ENCODE measurements at places on chromosomes 3 and 15.

GRCh38 chr3:170085396-170085795 lies 47.6 kb downstream of the GPR160 start:
- DNase-seq = no peak

- no peak for DNase-seq
Measured at GRCh38 chr3:182794455-182795388, 1.4 kb downstream of the ATP11B start.

DNA sequence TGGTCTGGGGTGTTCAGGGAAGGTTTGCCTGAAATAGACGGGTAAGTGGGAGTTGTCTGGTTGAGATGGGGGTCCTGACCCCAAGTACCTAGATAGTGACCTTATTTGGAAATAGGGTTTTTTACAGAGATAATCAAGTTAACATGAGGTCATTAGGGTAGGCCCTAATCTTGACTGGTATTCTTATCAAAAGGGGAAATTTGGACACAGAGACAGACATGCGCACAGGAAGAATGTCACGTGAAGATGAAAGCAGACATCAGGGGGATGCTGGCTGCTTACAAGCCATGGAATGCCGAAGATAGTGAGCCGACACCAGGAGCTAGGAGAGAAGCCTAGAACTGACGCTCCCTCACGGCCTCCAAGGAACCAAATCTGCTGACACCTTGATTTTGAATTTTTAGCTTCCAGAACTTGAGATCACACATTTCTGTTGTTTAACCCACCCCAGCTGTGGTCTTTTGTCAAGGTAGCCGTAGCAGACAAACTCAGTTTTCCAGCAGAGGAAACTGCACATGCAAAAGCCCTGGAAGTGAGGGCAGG lies 17.1 kb downstream of the BHLHE40 start:
- DNase-seq = no peak

DNA sequence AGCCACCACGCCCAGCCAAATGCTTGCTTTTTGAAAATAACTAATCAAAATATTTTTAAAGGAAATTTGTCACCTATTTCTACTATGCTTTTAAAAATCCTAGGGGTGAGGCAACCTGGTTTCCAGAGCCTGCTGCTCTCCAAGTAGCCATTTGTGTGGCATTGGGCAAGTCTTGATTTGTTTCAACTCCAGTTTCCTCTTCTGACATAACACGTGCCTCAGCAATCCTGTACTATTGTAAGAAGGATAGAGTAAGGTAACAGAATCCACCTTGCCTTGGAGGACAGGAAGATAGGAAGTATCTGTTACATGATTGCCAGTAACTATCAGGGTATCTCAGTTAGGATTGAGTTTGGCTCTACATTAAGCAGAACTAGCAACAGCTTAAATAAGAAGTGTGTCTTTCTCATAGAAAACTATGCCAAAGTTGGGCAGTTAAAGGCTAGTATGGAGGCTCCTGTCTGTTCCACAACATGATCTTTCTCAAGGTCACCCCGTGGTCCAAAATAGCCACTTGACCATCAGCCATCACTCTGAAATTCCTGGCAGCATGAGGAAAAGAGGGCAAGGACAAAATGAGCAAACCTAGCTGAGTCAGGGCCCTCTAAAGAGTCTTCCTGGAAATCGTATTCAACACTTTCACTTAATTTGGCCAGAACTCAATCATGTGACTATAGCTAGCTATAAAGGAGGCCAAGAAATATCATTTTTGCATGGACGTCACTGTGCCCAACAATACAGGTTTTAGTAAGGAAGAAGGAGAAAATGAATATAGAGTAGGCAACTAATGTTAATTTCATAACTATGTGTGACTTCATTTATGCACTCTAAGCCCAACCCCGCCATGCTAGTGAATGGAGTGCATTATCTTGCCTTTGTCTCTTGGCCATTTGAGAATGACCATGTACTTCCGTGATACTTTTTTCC lies 66.1 kb downstream of the HMG20A start:
- no peak for DNase-seq

DNA sequence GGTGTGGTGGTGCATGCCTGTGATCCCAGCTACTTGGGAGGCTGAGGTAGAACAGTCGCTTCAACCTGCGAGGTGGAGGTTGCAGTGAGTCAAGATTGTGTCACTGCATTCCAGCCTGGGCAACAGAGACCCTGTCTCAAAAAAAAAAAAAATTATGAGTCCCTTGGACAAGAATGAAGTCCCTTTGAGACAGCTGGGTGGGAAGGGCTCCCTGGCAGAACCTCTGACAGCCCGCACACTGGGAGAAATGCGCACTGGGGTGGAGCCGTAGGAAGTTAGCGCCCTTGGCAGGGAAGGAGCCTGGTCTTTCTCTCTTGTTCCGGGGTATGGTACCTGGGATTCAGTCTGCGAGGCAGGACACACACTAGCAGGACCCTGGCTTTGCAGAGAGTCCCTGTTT lies 51.4 kb downstream of the SLC30A4 start:
- DNase-seq = no peak

DNA sequence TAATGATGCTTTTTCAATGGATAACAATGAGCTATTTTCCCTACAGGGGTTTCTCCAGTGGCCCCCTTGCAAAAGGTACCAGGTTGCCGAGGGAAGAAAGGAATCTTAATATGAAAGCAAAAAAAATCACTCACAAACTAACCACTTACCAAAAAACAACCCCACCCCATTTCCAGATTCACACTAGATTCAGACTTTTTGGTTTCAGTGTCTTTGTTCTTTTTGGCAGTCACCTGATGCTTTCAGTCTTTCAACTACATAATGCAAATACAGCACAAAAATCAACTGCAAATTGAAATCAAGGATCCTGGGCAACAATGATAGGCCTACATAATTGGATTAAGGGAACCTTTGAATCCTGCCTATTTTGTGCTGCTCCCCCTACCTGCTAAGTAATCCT lies 71.1 kb upstream of the RAP2B start:
- no peak for DNase-seq

- DNase-seq = no peak
Measured at GRCh38 chr3:55701997-55702396, 214.9 kb upstream of the WNT5A start.

DNA sequence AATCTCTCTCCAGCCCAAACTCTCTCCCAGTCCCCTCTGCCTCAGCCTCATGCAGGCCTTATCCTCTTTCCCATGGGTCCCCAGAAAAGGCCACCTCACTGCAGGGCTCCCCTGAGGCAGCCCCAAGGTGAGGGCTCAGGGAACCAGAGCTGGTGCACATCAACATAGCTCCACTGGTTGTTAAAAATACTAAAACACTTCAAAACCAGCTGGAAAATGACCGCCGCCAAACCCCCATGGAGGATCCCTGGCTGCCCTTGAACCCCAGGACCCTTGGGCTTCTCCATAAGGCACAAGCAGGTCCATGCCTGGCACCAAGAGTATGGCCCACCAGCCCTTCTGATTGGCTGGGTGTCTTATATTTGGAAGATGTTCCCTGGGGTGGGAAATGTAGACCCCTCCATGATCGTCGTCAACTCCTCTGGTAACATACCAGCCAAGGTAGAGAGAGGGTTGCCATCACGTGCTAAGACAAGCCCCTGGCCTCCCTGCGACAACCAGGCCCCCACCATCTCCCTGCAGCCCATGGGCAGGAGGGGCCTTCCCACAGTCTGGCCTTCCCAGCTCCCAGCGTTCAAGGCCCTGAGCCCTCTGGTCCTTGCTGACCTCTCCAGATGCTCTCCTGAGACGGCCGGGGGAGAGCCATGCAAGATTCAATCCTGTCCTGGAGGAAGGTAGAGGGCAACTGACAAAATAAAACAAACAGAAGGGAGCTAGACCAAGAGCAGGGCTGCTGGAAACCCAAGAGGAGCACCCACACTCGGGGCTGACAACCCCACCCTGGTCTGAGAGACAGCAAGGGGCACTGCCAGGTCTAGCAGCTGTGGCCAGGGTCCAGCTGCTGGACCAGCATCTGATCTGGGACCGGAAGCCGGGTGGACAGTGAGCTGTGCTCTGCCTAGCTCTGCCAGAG lies 132.1 kb upstream of the PRR20G start:
- DNase-seq = no peak

- no peak for DNase-seq
Measured at GRCh38 chr3:81868597-81868996, 107.2 kb upstream of the GBE1 start.

- DNase-seq = no peak
Measured at GRCh38 chr15:69096626-69097025, 63.8 kb upstream of the GLCE start.

- no peak for DNase-seq
Measured at GRCh38 chr3:81788044-81788443, 26.6 kb upstream of the GBE1 start.

DNA sequence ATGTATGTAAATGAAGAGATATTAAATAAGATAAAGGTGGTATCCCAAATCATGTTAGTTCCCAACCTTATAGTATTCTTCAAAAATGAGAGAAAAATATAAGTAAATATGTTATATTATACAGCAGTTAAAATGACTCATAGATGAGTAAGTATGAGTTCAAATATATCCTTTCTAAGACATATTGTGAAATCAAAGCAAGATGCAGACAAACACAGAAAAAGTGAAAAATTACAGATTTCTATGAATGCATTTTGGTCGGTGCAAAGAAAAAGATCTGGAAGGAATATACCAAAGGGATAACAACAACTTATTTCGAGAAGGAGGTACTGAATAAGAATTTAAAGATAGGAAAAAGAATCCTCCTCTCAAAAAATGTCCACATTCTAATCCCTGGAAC lies 181.2 kb upstream of the TTC14 start:
- DNase-seq = no peak

GRCh38 chr3:166663194-166663593 lies 716.9 kb downstream of the ZBBX start:
- no peak for DNase-seq

GRCh38 chr15:58977887-58978286 lies 9.6 kb upstream of the RNF111 start:
- DNase-seq = no peak

DNA sequence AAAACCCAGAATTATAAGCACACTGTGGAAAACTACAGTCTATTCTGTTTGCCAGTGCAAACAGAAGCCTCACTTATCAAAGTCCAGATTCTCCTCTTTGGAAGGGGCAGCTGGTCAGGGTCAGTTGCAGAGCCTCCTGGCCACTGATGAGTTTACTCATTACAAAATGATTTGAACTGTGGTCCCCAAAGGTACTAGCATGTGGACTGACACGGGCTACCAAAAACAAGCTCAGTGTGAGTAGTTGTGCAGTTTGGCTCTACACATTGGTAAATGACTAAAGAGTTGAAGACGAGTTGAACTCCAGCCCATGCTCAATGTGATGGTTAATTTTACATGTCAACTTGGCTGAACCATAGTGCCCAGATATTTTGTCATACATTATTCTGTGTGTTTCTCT lies 221.5 kb downstream of the ZIC4 start:
- no peak for DNase-seq

- DNase-seq = no peak
Measured at GRCh38 chr3:55327131-55327920, 159.8 kb downstream of the WNT5A start.

GRCh38 chr3:8969241-8969640 lies 6.0 kb upstream of the RAD18 start:
- DNase-seq = no peak

- DNase-seq = no peak
Measured at GRCh38 chr15:50830477-50831354, 65.2 kb upstream of the SPPL2A start.

DNA sequence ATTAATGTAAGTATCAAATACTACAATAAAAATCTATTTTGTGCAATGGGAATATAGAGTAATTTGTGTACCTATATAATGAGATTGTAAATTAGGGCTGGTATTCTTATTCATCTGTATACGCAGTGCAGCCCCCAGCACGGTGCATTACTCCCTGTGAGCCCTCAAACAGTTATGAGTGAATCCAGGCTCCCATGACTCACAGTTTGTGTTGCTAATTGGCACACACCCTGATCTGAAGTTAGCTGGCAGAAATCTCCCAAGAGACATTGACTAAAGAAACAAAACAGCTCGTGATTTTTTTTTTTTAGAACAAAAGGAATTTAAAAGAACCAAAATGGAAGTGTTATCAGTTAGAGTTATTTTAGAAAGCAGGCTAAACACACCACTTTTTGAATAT lies 15.7 kb downstream of the GK5 start:
- DNase-seq = no peak

GRCh38 chr3:69012100-69012799 lies 1.2 kb downstream of the EOGT start:
- DNase-seq = no peak

DNA sequence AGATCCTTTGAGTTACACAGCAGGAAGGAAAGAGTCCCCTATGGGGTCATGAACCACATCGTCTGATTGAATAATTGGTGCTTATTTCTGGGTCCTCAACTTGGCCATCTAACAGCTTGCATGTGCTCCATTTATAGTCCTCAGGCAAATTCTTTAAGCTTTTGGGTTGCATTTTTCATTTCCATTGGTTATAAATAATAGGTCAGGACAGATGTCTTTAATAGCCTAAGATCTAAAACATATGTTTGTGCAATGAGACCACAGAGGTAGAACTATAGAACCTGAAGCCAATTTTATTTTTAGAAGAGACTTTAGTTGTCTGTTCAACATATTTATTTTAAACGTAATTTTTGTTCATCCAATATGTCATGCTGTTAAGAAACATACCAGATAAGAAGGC lies 43.2 kb downstream of the CD200R1L start:
- no peak for DNase-seq

GRCh38 chr15:70318594-70319465 lies 221.1 kb upstream of the TLE3 start:
- DNase-seq = no peak

GRCh38 chr3:146969356-146969755 lies 364.2 kb upstream of the PLSCR5 start:
- DNase-seq = no peak

GRCh38 chr3:143070977-143071551 lies 48.5 kb upstream of the CHST2 start:
- no peak for DNase-seq

DNA sequence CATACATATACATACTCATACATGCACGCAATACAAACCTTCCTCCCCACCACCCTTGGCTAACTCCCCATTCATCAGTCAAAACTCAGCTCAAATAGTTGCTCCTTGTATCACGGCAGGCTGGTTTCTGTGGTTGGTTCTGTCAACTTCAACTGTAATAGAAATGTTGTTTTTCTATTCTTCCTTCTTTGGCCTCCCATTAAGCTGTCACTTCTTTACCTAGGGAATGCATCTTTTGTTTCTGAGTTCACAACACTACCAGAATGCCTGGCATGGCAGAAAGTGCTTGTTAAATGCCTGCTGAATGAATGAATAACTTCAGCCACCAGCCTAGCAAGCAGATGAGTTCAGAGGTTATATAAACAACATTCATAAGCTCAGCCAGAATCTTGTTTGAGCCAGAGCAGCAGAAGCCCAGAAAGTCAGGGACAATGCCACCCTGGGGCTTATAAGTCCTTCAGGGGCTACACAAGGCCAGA lies 63.1 kb downstream of the B3GALNT1 start:
- DNase-seq = no peak

- no peak for DNase-seq
Measured at GRCh38 chr15:69613182-69613581, 160.6 kb downstream of the RPLP1 start.
